ENCODE measurements at places on chromosomes 5 and 9.

- DNase-seq, result no peak
These were observed 92.8 kb downstream of the IQGAP2 start for GRCh38 chr5:76495870-76496269.

DNA sequence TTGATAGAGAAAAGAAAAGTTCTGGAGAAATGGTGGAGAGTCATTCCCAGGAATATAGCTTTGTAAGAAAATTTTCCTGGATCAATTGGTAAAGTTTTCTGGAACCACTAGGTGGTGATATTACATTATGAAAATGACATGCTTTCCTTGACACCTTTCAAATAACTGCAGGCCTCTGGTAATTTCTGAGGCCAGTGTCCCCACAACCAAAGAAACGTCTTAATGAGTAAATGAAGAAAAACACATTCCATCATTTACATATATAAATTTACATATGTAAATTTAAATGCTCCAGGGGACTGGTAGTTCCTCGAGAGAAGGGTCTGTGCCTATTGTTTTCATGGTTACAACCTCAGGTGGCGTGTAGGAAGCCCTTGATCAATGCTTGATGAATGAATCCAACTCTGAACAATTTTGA is 17.2 kb upstream of the RGS3 start:
- peak; percentile 40 for DNase-seq

- DNase-seq, result no peak
These were observed 173.2 kb upstream of the CDH10 start for GRCh38 chr5:24817966-24818365.

GRCh38 chr5:173094012-173094661 is 38.0 kb downstream of the CREBRF start:
- DNase-seq, result no peak

- no peak for DNase-seq
These were observed 1682.4 kb downstream of the MAT2B start for GRCh38 chr5:165187815-165188214.

DNA sequence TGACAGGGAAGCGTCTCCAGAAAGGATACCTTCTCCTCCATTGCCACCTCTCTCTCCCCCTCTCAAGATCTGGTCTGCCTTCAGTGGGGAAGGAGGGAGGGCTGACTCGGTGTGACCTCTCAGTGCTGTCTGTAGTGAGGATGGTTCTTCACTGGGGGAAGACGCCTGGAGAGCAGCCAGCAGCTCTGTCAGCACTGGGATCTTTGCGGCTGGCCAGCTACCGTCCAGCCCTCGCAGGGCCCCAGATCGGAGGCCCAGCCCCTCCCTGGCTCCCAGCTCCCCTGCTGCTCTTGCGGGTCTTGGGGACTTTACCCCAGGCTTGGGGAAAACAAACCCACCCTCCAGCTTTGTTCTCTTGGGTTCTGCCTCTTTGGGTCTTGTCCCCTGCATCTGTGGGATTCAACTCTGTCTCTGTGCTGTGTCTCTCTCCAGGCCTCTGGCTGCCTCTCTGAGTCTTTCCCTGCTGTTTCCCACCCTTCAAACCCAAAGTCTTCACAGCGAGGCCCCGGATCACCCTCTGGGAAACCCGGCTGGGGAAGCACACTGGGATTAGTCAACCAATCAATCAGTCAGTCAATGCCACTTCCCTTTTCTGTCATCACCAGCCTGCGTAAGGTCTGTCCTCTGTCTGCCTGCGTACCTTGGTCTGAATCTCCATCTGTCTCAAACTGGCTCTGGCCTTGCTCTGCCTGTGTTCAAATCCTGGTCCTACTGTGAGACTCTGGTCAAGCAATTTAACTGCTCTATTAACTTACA is 23.0 kb downstream of the FGF18 start:
- DNase-seq, result no peak

GRCh38 chr5:10329820-10330481 is 22.2 kb upstream of the CMBL start:
- no peak for DNase-seq

DNA sequence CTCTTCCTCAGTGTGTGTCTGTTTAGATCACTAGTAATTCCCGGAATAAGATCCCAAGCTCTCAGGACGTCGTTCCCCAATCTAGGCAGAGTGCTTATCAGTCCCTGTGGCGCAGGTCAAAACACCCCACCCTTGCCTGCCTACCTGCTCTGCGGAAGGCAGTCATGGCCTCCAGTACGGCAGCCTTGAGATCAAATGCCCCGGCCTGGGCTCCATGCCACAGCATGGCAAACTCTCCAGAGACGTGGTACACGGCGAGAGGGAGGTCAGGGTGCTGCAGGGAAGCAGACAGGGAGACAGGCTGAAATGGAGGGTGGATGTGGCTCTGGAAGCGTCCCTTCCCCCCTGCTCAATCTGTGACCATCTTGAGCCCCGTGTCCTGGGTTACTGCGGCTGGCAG is 12.0 kb upstream of the HDHD3 start:
- no peak for DNase-seq

DNA sequence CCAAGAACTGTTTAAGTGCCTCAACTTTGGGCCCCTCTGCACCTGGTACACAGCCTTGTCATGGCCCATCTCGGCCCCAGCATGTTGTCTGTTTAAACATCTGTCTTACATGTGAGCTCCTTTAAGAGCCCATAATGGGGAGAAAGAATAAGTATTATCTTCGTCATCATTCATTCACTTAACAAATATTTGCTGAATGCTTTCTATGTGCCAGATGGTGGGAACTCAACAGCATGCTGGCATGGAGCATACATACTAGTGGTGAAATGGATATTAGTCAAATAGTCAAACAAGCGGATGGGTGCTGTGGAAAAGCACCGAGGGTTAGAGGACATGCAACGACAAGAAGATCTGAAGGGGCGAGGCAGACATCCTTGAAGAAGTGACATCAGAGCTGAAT is 54.5 kb downstream of the GABBR2 start:
- no peak for DNase-seq

DNA sequence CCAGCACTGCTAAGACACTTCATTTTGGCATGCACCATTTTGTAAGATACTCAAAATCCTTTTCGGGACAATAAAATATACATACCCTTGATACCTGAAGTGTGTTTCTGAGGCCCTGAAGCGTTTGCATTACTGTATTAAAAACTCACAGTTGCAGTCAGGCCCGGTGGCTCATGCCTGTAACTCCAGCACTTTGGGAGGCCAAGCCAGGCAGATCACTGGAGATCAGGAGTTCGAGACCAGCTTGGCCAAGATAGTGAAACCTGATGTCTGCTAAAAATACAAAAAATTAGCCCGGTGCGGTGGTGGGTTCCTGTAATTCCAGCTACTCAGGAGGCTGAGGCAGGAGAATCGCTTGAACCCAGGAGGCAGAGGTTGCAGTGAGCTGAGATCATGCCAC is 2.5 kb upstream of the EIF4EBP3 start:
- no peak for DNase-seq

GRCh38 chr5:10481241-10481935 is 39.7 kb downstream of the ROPN1L start:
- DNase-seq, result no peak

DNA sequence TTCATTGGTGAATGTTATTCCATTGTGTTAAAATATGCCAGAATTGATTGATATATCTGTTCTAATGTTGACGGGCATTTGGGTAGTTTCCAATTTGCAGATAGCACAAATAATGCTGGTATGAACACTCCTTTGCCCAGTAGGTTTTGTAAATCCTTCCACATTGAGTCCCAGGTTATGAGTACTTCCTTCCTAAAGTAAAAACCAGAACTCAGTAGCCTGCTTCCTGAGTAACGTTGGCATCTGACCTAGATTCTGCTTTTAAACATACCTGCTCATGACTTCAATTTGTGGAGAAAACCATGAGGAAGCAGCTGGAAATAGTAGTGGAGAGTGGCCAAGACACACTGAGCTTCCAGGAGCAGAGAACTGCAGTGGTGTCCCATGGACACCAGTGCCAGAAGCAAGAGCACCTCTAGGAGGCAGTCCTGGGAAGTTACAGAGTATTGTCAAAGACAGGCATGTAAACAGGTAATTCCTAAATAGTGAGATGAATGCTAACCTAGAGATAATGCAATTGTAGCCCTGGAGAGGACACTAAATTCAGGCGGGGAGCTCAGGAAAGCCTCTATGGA is 24.3 kb upstream of the RASGRF2 start:
- DNase-seq, result no peak

- DNase-seq, result no peak
These were observed 160.5 kb downstream of the TUSC1 start for GRCh38 chr9:25517701-25518100.

- DNase-seq, result no peak
These were observed 132.0 kb downstream of the LIFR start for GRCh38 chr5:38424148-38425060.

DNA sequence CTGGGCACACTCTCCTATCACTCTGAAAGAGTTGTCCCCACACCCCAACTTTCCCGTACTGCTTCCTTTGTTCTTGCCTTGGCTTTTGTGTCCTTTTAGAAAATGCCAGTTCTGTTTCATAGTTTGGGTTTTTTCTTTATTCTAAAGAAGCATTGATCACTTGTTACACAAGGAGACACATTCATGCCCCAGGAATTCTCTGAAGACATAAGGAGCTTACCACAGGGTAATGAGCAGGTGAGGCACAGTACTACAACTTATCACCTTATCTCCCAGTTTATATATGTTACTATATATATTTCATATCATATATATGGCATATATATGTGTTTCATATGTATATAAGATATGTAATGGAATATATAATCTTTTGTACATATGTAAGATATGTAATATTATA is 6.5 kb upstream of the SSBP2 start:
- DNase-seq, result no peak

- DNase-seq, result no peak
These were observed 10.3 kb downstream of the RHOBTB3 start for GRCh38 chr5:95741458-95741857.

- no peak for DNase-seq
These were observed 239.0 kb downstream of the SYK start for GRCh38 chr9:91040371-91041215.

DNA sequence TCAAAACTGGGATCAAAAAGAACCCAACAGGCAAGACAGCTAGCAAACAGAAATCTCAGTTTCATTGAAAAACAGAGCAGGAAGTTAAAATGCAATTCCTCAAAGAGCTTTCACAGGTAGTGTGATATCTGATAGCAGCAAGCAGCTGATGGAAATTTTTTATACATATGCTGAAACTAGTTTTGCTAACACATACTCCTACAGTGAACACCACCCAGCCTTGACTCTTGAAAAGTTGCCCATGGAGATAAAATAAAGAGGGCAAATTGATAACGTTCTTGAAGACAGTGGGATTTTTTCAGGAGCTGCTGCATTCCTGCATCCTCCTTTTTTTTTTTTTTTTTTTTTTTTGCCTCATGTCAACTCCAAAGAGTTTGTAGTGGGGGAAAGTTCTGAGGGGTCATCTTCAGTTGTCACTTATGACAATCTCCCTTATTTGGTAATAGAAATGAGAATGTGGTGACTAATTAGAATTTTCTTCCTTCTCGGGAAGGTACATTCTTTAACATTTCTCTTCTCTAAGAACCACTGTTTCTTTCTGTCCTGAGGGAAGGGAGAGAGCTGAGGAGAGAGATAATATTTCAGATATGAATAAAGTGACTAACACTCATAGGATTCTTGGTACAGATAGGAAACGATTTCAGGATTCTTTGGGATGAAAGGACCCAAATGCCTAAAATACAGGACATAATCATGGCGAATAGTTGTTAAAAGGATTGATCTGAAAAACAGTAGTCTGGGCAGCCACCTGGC is 24.6 kb downstream of the SH3RF2 start:
- DNase-seq, result no peak

- no peak for DNase-seq
These were observed 107.1 kb downstream of the MUSK start for GRCh38 chr9:110775724-110776123.

GRCh38 chr9:130042885-130043653 is at the start of gene FNBP1:
Gene FNBP1 (minus strand): TSS chr9:130043189. CDS start chr9:130042975, 214 bp downstream.
- peak; percentile 72 for DNase-seq

DNA sequence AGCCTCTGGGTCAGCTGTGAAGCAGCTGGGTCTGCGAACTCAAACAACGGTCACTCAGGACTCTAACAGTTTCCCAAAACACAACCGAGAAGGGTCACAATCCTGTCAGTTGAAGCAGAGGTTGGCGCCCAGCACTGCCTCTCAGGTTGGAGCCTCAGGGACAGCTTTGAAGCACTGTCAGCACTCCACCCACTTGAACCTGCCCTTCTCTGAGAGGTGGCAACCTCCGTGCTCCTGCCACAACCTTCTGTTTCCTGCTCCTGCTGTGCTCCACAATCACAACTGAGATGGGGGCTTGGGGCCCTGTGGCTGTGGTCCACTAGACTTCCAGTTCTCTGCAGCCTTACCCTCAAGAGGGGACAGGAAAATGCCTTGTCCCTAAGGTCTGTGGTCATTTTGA is 21.7 kb upstream of the LCP2 start:
- DNase-seq, result no peak

DNA sequence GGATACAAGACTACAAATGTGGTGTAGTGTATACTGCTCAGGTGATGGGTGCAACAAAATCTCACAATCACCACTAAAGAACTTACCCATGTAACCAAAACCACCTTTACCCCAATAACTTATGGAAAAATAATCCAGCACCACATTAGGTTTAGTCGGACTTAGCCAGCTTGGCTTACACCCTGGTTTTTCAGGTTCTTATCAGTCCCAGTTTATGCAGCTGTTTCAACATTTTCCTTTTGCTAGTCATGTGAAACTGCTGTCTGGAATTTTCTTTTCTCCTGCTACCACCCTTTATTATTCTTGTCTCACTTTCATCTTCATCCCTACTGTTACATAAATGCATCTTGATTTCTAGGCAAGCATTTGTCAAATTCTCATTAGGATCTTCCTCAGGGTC is 51.5 kb downstream of the STK32A start:
- no peak for DNase-seq

DNA sequence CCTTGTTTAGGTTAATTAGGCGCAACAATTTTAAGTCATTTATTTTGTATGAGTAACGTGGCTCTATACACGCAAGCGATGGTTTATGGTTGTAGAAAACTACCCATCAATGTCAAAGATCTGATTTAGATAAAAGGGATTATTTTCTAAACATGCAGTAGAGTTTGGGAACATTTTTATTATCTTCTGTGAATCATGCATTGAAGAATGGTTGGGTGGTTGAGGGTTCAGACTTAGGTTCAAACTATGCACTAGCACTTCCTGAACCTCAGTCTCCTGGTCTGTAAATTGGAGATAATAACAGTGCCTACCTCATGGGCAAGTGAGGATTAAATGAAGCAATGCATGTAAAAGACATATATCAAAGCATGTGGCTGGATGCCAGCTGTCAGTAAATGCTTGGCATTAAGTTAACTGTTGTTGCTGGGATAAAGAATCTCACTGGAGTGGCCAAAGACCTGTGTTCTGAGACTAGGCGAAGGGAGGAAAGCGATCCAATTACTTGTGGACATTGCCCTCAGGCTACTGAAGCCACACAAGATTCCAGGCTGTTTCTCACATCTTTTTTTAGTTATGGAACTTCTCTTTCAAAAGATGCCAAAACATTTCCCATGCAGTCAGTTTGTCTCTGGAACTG is 1.1 kb upstream of the OTULINL start:
- DNase-seq, result no peak

- DNase-seq, result no peak
These were observed 105.6 kb downstream of the VCAN start for GRCh38 chr5:83577036-83577636.

All from GM18507 (cell line).